ENCODE measurements at places on chromosomes 7 and 10.
A peak's percentile ranks its signal among the peaks of the same experiment; 100 is the strongest.

GRCh38 chr10:62772186-62772974 lies 32.1 kb upstream of the ADO start:
- DNase-seq = no peak

DNA sequence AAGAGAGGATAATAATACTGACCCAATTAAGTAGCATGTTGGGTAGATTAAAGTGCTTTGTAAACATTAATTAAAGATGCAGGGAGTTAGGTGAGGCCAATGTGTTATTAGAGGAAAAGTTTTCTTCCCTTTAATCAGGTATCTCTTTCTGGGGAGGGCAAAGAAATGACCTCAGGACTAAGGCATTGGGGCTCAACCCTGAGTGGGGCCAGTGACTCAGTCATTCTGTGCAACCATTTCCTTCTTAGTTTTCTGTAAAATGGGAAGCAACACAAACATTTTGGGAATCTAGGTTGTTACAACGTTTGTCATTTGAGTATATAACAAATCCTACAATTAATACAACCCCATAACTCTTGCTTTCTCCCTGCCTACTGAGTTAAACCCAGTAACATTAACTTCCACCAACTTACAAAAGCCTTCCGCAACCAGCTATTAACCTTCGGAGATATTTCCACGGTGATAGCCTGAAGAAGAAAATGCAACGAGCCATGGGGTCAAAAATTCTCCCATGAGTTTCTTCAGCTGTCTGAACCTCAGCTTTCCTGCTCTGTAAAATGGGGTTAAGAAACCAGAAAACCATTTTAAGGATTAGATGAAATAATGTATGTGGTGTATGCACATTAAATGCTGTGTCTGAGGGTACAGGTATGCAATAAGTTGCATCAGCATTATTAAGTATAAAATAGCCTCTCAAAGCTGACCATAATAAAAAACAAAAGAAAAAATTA lies 965 bp upstream of the PROSER2 start:
- no peak for DNase-seq

GRCh38 chr7:4784799-4785198 lies 9.4 kb downstream of the AP5Z1 start:
- DNase-seq = no peak

- no peak for DNase-seq
Measured at GRCh38 chr10:34240039-34240438, 575.1 kb downstream of the PARD3 start.

DNA sequence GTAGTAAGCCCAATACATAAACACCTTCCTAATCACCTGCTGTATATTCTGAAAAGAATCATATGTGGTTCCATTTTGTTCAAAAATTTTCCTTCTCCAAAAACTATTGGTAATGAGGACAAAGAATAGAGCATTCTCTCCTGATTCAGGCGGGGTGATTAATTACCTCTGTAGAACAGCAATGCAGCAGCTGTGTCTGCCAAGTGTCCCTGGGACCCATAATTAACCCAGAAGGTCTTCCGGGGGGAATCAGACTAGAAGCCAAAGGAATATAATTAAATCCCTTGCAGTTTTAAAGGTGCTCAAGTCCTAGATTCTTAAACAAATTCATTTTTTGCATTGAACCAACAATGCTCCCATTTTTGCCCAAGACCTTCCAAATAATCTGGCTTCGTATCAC lies 60.3 kb upstream of the ABLIM1 start:
- DNase-seq = no peak

GRCh38 chr10:82564353-82565196 lies 689.6 kb downstream of the NRG3 start:
- no peak for DNase-seq

DNA sequence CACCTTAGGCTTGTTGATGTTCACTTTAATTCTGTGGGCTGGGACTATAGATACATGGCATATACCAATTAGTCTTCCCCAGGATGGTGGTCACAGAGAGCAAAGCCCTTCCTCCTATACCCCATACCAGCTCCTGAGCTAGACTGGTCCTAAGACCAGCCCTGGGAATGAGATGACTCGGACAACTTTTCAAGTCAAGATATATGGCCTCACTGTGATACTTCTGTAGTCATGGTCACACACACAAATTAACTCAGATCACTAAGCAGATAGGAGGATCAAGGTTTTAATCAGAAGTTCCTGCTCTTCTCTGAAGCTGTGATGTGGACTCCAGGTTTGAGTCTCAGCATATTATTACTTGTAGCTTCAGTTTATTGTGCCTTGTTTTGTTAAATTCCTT lies 53.1 kb downstream of the SLK start:
- DNase-seq = no peak

- DNase-seq = peak; percentile 5
Measured at GRCh38 chr7:27661811-27662489, 733 bp downstream of the HIBADH start.

DNA sequence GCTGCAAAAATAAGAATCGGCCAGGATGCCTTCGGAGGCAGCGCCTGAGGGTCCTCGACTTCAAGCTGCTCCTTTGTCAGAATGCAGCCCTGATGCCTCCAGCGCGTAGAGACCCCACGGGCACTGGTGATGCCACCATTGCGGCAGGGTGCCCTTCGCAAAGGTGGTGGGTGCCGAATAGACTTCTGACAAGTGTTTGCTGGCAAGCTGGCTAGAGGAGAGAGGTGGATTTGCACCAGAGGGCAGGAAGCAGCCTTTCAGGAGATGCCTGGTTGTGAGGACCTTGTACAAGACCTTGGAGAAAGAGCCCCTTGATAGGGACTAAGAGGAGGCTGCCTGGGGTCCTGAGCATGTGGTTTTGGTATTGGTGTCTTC lies 103.2 kb upstream of the PPIF start:
- DNase-seq = no peak

- DNase-seq = no peak
Measured at GRCh38 chr7:73851410-73852338, 9.3 kb upstream of the TMEM270 start.

DNA sequence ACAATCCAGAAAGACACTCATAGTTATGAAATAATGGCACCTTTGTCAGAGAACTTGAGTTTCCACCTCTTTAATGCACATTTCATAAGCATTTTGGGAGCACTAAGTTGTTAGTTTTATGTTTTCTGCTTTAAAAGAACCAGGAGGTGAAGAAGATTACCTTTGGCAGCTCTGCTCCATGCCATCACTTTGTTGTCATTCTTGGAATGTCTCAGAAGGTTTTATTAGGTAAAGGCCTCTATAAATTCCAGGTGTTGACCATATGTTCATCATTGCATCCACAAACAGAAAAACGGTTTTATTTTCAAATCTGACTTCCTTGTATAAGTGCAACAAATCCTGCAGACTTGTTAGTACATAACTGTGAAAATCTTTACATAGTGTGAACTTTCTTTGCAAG lies 424.8 kb downstream of the MDFIC start:
- no peak for DNase-seq

DNA sequence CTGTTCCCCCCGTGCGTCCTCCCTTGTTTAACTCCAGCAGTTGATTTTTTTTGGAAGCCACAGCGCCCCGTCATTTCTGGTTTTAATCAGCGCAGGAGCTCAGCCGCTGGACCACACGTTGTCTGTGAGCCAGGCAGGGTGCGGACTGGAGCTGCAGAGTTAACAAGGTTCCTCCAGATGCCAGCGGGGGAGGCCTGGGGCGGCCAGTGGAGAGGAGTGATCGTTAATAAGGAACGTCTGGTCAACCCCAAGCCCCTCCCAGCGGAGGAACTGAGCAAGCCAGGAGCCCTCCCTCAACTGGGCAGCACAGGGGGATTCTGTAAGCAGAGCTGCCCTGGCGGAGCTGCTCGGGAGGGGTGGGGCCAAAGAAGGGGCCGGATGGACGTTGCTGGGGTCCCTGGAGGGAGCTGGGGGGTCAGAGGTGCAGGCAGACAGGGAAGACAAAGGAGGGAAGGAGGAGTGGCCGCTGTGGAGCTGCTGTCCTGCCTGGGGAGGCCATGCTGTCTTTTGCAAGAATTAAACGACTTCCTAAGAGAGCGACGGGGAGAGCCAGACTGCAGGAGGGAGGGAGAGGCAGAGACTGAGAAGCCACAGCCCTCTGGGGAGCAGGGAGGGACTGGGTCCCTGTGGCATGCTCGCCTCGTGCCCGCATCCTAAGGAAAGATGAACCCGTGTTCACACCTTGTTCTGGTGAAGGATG lies 537.1 kb upstream of the FOXK1 start:
- no peak for DNase-seq

- no peak for DNase-seq
Measured at GRCh38 chr10:23326544-23327307, 17.9 kb downstream of the C10orf67 start.

DNA sequence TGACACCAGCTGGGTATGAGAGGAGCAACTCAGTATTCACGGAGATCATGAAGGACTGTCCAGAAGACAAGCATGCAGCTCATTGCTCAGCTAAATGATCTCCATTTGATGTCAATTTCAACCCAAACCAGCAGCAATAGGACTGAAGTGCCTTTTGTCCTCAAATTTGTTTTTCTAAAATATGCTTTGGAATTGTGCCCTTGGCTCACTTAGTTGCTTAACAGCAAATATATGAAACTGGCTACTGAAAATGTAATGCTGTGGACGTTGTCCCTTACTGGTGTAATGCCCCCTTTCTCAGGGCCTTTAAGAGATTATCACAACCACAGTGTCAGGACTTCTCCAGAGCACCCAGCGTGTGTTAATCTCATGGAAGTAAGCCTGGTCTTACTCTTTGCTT lies 236.2 kb downstream of the SKIDA1 start:
- DNase-seq = no peak

GRCh38 chr7:99621271-99621670 lies 4.5 kb downstream of the ZSCAN25 start:
- DNase-seq = no peak

- DNase-seq = no peak
Measured at GRCh38 chr7:132244903-132245480, 331.3 kb downstream of the PLXNA4 start.

DNA sequence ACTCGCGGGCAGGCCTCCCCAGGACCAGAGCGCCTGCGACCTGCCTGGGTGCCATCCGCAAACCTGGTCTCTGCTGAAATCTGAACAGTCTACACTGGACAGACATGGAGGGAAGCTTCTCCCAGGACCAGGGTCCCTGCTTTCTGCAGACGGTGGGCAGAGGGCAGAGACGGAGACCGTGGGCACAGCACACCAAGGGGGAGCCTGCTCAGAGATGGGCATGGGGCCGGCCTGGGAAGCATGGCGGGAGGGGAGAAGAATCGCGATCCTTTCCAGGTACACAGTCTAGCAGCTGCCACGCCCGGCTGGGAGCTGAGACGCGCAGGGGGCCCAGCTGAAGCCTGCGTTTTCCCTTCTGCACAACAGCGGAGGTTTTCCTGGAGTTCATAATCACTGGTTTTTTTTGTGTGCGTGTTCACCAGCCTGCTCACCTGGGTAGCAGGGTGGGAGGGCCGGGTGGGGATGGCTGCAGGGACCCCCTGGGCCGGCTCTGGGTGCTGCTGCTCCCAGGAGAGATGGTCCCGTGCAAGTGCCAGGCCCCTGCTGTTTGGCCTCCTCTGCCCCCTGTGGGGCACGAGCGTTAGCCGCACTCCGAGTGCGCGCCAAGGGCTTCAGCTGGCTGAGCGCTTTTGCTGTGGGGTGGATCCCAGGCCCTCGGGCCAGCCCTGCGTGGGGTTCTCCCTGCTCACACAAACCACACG lies 448.8 kb downstream of the DNAJB6 start:
- no peak for DNase-seq

- DNase-seq = no peak
Measured at GRCh38 chr10:95791425-95791979, 35.5 kb downstream of the ENTPD1 start.

DNA sequence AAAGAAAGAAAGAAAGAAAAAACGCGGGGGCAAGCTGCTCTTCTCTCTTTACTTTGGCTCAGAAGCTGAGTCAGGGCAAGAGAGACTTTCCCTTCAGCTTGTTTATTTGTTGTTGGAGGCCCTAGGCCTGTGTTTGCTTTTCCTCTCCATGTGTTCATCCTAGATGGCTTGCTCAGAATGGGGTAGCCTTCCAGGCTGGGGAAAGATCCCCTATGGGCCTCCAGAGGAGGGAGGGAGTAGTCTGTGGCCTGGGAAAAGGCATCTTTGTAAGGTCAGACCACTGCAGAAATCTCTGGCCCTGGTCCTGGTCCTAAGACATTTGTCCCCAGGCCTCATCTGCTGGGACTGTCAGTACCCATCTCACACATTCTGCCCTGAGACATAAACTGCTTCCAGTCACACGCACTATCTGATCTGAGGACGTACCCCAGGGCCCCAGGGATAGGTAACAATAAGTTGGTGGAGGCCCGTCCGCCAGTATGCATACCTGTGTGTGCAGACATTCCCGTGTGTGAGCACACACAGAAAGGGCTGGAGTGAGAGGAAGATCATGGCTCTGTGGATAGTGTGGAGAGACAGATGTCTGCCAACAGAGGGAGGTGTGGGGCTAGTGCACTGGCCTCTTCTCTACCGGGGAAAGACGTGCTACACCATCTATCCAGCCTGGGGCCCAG lies 4.9 kb upstream of the SCD start:
- peak; percentile 35 for DNase-seq

DNA sequence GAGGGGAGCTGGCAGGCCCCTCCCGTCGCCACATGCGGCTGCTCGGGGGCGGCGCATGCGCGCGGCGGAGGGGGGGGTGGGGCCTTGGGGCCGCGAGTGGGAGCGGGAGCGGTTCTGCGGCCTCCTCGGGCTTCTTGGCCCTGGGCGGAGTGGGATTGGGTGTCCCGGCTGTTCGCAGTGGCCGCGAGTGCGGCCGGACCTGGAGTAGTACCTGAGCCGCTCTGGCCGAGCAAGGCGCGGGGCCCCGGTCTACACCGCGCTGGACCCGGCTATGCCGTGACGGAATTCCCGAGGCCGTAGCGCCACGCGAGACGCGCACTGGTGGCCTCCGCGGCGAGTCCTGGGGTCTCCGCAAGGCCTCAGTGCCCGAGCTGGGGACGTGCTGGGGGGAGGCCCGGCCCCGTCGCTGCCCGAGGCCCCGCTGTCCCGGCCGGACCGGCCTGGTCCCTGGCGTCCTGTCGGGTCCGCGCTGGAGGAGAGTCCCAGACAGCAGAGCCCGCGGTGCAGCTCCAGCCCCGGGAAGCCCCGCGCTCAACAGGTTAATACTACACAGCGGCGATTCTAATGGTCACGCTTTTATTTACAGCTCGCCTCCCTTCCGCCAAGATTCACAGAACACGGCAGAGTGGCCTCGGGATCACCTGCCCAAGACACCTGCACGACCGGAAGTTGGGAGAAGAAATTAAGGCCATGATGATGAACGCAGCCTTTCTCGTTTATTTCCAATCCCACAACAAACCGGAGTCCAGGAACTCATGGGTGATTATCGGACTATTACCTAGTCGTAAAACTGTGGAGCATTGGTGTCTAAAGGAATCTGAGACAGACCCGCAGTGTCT lies 671 bp upstream of the PAXIP1 start:
- peak; percentile 73 for DNase-seq

- no peak for DNase-seq
Measured at GRCh38 chr10:16737420-16737819, 79.8 kb downstream of the RSU1 start.

GRCh38 chr10:131955591-131956340 lies 26.0 kb downstream of the BNIP3 start:
- DNase-seq = no peak

DNA sequence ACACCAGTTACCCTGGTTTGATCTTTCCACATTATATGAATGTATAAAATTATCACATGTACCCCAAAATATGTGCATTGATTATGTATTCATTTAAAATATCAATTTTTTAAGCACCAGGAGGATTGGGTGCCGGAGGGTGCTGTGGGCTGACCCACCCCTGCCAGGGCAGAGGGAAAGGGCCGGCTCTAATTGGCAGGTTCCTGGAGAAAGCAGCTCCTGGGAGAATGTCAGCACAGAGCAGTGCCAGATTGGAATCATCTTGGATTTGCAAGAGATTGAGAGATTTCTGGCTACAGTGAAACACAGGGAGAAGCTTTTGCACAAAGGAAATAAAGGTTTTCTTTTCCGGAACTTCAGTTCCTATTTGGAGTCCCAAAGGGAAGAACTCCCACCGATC lies 264.4 kb upstream of the TCERG1L start:
- no peak for DNase-seq
